ENCODE measurements at places on chromosomes 3 and 15. TPM values are rescaled to one million over a fixed set of nuclear protein-coding genes. Genes with fewer than 3 reads are reported as not detected.
A peak's percentile ranks its signal among the peaks of the same experiment; 100 is the strongest.

Gene LRRC34
- polyA plus RNA-seq: 3.9 TPM

Gene NRG4
- polyA plus RNA-seq: not detected

Gene CELF6
- 0.25 TPM for polyA plus RNA-seq

Gene IGF2BP2
- 0.18 TPM for polyA plus RNA-seq

Gene PDCD6IP
- 41.7 TPM for polyA plus RNA-seq

Gene GOLGA6L10
- polyA plus RNA-seq: 0.38 TPM

Gene NMB
- 4.3 TPM for polyA plus RNA-seq

Gene ACTRT3
- 1.3 TPM for polyA plus RNA-seq

Gene SPESP1
- not detected for polyA plus RNA-seq

Gene P2RY12
- polyA plus RNA-seq: 5.1 TPM

Gene ARNT2
- polyA plus RNA-seq: 0.63 TPM

Gene TRIP4
- polyA plus RNA-seq: 31.2 TPM

DNA sequence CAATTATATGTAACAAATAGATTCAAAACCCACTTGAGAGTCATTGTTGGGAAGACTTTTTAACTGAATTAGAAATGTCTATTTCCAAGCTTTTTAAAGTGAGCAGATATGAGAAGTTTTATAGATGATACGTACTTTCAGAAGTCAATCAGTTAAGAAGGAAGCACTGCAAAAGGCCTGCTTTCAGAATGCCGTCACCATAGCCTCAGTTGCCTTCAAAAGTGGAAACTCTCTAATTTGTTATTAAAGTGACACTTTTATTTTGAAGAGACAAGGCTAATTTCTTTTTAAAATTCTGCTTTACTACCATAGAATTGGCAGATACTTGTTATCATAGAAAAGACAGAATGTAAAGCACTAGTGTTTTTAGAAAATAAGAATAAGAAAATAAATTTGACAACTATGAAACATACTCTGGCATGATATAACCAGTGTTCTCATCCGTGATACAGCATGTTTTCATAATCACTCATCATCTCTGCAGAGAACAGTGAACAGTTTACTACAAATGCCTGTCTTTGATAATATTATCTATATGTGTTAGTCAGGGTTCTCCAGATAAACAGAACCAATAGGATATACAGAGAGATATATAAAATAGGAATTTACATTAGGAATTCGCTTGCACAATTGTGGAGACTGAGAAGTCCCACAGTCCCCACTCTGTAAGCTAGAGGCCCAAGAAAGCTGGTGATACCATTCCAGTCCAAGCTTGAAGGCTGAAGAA, 7.0 kb upstream of the PLD1 start:
- no peak overlapping the region for H3K4me3 ChIP-seq
- H3K27ac ChIP-seq: no peak overlapping the region
- H3K27me3 ChIP-seq: no peaks in the 10 kb centered on the region
- no peaks in the 10 kb centered on the region for H3K36me3 ChIP-seq
- DNase-seq: no peak
- H3K4me1 ChIP-seq: no peaks in the 10 kb centered on the region

DNA sequence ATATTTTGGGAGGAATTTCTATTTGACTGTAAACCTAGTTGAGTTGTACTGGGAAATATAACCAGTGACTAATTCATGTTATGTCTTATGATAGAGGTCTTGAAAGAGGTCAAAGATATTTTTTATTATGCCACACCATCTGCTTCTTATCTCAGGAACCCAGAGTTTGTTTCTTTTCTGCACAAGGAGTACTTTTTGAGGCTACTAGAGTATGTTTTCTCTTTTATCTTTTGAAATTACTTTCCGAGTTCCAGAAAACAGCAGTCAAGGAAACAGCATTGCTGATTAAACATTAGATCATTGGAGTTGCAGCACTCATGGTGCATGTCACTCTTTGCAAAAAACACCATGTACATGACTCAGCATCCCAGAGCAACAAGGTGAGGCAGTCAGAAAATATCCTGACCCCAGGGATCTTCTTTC, 645.8 kb upstream of the NR2F2 start:
- DNase-seq: no peak
- H3K4me3 ChIP-seq: no peak overlapping the region
- no peaks in the 10 kb centered on the region for H3K27me3 ChIP-seq
- H3K36me3 ChIP-seq: no peaks in the 10 kb centered on the region

GRCh38 chr3:94896994-94897393, 834.1 kb downstream of the NSUN3 start:
- H3K27ac ChIP-seq: no peak overlapping the region
- H3K4me1 ChIP-seq: no peaks in the 10 kb centered on the region
- DNase-seq: no peak
- no peak overlapping the region for H3K4me3 ChIP-seq
- no peaks in the 10 kb centered on the region for H3K36me3 ChIP-seq

- DNase-seq: no peak
- H3K4me1 ChIP-seq: peaks cover 9% of the 10 kb centered on the region
- no peaks in the 10 kb centered on the region for H3K36me3 ChIP-seq
- H3K4me3 ChIP-seq: no peak overlapping the region
Observed at GRCh38 chr15:62935300-62936081, 107.1 kb upstream of the TPM1 start.

DNA sequence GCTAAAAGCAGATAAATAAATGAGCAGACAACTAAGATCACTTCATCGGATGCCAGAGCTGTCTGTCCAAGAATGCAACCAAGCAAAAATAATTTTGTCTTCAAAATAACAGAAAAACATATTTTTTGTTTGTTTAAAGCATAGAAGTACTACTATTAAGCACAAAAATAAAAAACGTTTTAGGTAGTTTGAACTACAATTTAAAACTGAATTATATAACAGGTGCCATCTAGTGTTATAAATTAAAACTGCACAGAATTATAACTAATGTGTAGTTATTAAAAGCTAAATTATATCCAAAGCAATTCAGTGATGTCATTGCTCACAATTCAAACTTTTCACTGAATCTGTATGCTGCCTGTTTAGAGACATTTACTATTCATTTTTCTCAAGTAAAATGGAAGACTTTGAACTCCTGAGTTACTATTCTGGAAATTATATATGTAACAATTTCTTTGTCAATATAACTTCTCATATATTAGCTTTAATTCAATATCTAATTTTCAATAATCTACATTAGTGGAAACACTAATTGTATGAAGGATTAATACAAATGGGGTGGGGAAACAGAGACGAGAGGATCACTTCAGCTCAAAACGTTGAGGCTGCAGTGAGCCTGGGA, 29.5 kb downstream of the LINS1 start:
- H3K36me3 ChIP-seq: no peaks in the 10 kb centered on the region
- no peak overlapping the region for H3K4me3 ChIP-seq
- no peaks in the 10 kb centered on the region for H3K4me1 ChIP-seq
- DNase-seq: no peak

GRCh38 chr3:31729573-31729972, 196.8 kb downstream of the STT3B start:
- H3K27ac ChIP-seq: no peak overlapping the region
- H3K4me3 ChIP-seq: no peak overlapping the region
- H3K27me3 ChIP-seq: no peaks in the 10 kb centered on the region
- no peaks in the 10 kb centered on the region for H3K4me1 ChIP-seq

DNA sequence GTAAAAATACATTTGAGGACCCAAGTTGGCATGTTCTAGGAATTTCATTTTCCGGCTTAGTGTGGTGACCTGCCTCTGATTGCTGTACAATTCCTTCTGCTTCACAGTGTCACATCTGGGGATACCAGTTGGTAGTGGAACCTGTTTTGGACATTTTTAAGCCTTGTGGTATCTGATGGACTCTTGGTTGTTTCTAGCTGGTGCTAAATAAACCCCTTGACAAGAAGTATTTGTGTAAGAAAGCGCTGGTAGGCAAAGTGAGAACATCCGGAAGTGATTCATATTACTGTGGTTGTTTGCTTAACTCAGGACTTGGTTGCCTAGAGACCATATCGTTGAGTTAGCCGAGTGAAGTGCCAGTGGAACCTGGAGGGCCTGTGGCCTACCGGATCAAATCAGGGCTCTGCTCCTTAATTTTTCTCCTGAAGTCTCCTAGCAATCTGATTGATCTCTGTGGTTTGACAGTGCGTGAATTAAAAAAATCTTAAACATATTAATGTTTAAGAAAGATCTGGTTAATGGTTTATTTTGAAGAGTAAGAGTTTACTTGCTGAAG, 12.8 kb downstream of the IQGAP1 start:
- no peaks in the 10 kb centered on the region for H3K27me3 ChIP-seq
- no peaks in the 10 kb centered on the region for H3K36me3 ChIP-seq
- no peak overlapping the region for H3K4me3 ChIP-seq
- H3K27ac ChIP-seq: peak overlapping the region; percentile 96
- DNase-seq: peak; percentile 83

GRCh38 chr3:128324911-128325592, 141.6 kb downstream of the DNAJB8 start:
- no peak overlapping the region for H3K4me3 ChIP-seq
- DNase-seq: no peak
- no peaks in the 10 kb centered on the region for H3K4me1 ChIP-seq
- no peak overlapping the region for H3K27ac ChIP-seq
- H3K36me3 ChIP-seq: no peaks in the 10 kb centered on the region

DNA sequence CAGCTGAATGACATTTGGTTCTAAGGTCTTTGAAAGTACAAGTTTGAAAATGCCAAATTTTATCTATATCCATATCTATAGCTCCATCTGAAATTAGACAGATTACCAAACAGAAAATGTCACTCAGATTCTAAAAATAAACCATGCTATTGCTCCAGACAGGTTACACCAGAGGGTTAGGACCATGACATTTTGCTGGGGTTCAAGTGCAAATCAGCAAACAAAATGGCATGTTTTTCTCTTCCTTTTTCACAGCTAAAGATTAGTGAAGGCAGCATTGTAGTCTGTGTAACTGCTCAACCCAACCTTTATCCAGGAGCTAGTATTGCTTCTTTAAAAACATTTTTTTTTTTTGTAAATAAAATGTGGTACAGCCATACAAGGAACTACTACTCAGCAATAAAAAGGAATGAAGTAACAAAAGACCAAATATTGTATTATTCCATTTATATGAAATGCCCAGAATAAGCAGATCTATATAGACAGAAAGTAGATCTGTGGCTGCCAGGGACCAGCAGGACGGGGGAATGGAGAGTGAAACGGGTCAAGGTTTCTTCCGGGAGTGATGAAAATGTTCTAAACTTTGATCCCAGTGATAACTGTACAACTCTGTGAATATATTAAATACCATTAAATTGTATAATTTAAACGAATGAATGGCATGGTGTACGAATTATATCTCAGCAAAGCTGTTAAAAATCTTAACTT, 18.2 kb downstream of the VGLL4 start:
- H3K4me3 ChIP-seq: no peak overlapping the region
- no peaks in the 10 kb centered on the region for H3K27me3 ChIP-seq
- DNase-seq: no peak
- H3K27ac ChIP-seq: no peak overlapping the region
- H3K36me3 ChIP-seq: no peaks in the 10 kb centered on the region

DNA sequence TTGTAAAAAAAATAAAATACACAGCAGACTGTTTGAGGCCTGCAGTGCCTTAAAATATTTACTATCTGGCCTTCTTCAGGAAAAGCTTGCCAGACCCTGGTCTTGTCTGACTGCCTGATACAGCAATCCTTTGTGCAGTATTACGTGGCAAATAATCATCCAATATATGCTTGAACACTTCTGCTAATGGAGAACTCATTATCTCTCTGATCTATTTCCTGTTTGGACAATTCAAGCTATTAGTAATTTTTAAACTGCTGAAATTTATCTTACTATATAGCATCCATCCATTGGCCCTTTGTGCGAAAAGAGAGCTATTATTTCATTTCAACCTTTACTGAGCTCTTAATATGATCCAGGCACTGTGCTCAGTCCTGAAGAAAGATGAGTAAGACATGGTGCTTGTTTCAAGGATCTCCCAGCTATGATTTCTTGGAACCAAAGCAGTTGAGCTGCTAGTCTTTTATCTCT, 15.9 kb downstream of the ATG7 start:
- H3K4me3 ChIP-seq: no peak overlapping the region
- no peaks in the 10 kb centered on the region for H3K36me3 ChIP-seq
- H3K27ac ChIP-seq: peak overlapping the region; percentile 88

- no peaks in the 10 kb centered on the region for H3K4me1 ChIP-seq
- H3K27me3 ChIP-seq: no peaks in the 10 kb centered on the region
- no peaks in the 10 kb centered on the region for H3K36me3 ChIP-seq
- no peak for DNase-seq
- H3K27ac ChIP-seq: no peak overlapping the region
Observed at GRCh38 chr3:9550999-9551398, 2.6 kb downstream of the LHFPL4 start.

DNA sequence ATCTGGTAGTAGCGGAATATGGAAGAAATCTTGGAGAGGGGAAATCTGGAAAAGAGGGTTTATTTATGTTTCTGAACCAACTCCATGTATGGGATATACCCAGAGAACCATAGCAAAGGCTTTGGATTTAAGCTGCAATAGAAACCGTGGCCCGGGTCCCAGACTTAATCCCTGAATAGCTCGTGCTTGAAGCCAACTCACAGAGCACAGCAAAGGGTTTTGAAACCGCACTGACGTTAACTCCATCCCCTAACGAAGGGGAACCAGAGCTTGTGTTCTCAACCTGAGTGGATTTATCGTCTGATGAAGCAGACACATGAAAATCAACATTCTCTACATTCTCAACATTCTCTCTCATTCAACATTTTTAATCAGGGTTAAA, 154.6 kb downstream of the APBA2 start:
- no peaks in the 10 kb centered on the region for H3K4me1 ChIP-seq
- H3K27ac ChIP-seq: no peak overlapping the region
- H3K4me3 ChIP-seq: no peak overlapping the region
- H3K27me3 ChIP-seq: no peaks in the 10 kb centered on the region
- H3K36me3 ChIP-seq: no peaks in the 10 kb centered on the region

DNA sequence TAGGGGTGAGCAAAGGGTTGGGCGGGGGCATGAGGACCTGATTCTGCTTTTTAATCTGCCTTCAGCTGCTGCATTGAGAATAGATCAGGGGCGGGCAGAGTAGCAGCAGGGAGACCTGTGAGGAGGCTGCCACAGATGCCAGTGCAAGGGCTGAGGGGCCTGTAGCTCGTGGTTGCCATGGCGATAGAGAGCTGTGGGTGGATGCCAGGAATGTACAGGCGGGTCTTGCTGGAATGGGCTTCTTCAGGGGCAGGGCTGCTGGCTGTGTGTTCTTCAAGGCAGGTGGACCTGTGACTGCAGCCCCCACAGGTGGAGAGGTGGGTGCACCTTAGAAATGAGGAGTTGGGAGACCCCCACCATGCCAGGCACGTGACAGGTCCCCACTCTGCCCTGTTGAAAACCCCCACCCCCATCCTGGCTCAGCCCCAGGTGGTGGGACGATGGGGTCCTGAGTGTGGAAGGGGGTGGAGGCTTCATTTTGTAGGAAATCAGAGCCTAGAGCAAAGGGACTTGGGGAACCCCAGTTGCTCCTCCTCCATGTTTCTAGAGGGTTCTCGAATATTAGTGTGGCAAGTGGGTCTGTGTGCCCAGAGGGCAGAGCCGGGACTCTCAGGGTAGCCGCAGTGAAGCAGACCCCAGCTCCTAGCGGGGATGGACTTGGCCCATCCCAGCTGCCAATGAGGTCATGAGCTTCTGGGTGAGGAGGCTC, 38.3 kb downstream of the SLC6A6 start:
- H3K27ac ChIP-seq: no peak overlapping the region
- H3K36me3 ChIP-seq: no peaks in the 10 kb centered on the region
- H3K4me3 ChIP-seq: no peak overlapping the region
- H3K4me1 ChIP-seq: no peaks in the 10 kb centered on the region
- no peak for DNase-seq
- H3K27me3 ChIP-seq: no peaks in the 10 kb centered on the region
